CD4-positive, alpha-beta T cell treated with Interleukin-4 for 1 hour (primary cell): ENCODE measurements at places on chromosomes 11 and 22.

DNA sequence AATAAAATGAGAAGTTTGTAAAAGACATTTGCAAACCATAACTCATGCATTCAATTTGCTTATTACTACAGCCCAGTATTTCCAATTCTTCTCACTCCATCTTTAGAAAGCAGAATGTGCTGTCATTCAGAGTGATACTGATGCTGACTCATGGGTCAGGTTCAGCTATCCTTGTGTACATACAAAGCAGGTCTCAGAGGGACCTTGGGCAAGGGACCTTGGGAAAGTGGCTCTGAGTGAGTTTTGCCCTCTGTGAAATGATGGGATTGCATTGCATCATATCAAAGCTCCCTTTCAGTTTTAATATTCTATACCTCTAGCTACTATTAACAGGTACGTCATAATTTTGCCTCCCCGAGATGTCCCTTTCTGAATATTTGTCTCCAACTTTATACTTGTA is 848.7 kb downstream of the OPCML start:
- no peak for DNase-seq

DNA sequence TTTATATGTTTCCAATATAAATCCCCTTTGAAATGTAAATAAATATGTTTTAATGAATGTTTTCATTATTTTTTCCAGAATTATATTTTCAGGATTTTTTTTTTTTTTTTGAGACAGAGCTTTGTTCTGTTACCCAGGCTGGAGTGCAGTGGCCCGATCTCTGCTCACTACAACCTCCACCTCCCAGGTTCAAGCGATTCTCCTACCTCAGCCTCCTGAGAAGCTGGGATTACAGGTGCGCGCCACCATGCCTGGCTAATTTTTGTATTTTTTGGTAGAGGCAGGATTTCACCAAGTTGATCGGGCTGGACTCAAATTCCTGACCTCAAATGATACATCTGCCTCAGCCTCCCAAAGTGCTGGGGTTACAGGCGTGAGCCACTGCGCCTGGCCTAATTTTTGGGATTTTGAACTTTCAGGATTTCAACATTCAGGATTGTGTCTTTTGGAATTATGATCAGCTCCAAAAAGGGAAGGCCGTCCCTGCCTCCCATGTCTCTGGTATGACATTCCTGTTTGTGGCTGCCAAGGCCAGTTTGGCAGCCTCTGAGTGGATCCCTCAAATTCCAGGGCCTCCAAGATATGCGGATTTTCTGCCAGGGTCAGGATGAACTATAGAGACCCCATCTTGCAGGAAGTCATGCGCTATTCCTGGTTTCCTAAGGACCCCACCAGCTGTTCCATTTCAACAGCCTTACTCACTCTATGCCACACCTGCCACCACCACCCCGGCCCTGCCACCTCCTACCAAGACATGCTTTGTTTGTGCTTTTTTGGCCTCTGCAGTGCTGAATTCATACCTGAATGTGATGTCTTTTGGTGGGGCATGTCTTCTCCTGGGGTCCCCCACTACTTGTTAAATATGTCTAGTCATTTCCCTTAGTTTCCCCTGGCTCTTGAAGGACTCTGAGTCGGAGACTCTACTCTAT is 21.9 kb upstream of the TMPRSS4 start:
- DNase-seq: no peak

- DNase-seq: no peak
Observed at GRCh38 chr22:36212901-36213300, 11.3 kb upstream of the APOL4 start.

- DNase-seq: peak; percentile 90
Observed at GRCh38 chr22:50342651-50343540, at the start of gene PPP6R2. TSS of gene PPP6R2 (plus strand) at chr22:50343327. CDS start at chr22:50393909, 50,582 bp downstream.

- peak; percentile 47 for DNase-seq
Observed at GRCh38 chr11:30326906-30327305, 4.0 kb downstream of the ARL14EP start.
